Stimulated activated CD4-positive, alpha-beta T cell treated with anti-CD3 and anti-CD28 coated beads, Interleukin-12 subunit alpha, Interleukin-12 subunit beta, amount 100 ng/mL, for 48 hours (primary cell): ENCODE measurements at places on chromosomes 2 and 18.

DNA sequence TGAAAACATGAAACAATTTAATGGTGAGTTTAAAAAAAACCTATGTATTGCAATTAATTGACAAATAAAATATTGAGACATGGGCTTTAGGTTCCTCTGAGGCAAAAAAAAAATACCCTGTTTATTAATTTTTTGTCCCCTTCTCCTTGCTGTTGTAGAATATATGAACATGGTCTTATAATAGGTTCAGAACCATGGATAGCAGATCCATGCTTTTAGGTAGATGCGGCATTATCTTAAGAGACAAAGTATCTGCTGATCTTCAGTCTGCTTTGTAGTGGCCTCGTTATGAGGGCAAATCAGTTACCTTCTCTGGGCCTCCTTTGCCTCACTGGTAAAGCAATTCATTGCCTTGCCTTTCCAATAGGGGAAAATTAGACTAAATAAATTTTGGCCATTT is 850.7 kb downstream of the NRXN1 start:
- no peak for DNase-seq

DNA sequence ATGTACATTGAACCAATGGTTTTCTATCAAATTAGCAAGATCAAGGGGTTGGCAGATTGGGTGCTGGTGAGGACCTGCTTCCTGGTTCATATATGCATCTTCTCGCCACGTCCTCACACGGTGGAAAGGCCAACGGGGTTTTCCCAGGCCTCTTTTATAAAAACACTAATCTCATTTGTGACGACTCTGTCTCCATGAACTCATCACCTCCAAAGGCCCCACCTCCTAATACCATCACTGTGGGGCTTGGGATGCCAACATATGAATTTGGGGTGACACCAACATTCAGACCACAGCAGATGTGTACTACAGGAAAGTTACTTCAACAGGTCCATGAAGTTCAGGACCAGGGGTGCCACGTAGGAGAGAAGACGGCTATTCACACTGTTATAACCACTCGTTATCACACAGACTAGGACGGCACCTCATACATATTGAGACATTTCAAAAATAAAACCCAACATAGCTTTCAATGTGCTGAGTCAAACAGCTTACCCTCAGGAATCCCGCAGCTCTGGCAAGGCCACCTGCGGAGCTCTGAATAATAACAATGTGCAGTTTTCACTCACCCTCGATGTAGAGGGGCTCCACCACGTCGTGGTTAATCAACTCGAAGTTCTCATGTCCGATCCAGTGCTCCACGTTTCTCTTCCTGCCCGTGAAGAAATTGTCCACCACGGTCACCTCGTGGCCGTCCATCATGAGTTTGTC is 49.3 kb downstream of the UXS1 start:
- DNase-seq: no peak

GRCh38 chr2:37168217-37168981 is 11.6 kb upstream of the EIF2AK2 start:
- DNase-seq: no peak

GRCh38 chr2:203822240-203822639 is 45.3 kb upstream of the CTLA4 start:
- DNase-seq: no peak

- DNase-seq: no peak
Observed at GRCh38 chr18:34322365-34323289, 97.9 kb upstream of the NOL4 start.

DNA sequence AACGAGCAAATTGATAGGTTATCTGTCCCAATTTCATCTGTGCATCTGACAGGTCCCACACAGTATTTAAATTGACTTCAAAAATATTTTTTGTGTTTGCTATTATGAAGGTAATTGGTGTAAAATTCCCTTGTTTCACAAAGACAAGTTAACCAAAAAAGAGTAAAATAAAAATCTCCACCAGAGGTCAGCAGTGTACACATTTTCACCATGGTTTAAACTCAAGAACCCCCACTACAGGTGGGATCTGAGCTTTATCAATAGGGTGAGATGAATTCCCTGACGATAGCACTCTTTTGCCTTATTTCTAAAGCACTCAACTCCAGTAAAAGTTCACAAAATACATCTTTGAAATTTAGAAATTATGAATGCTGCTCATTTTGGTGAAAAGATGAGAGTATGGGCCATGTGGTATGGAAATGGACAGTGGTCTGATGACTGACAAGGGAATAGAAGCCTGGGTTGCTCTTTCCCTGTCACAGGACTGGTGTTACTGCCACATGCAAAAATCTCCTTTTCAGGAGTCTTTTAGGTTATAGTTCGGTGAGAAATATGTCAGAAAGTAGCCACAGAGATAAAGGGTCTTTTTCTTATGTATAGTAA is 68.0 kb downstream of the SERPINB8 start:
- DNase-seq: no peak

GRCh38 chr2:65429786-65430602 is 2.4 kb downstream of the SPRED2 start:
- DNase-seq: no peak

DNA sequence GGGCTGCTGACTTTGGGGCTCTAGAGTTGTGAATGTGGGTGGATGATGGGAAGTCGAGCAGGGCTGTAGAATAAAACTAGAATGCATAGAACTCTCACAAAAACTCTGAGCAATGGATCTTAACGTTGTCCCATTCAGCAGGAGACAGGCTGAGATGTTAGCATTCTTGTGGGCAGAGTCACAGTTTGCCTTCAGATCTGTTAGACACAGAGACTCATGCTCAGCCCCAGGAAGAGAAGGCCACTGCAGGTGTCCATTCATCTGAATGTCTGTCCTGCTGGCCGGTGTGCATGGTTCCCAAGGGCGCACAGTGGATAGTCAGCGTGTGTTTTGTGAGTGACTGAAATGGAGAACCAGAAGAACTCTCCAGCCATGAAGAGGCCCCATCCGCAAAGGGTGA is 111.3 kb downstream of the TSN start:
- no peak for DNase-seq

GRCh38 chr2:68414876-68415275 is 49.8 kb downstream of the PLEK start:
- DNase-seq: no peak

DNA sequence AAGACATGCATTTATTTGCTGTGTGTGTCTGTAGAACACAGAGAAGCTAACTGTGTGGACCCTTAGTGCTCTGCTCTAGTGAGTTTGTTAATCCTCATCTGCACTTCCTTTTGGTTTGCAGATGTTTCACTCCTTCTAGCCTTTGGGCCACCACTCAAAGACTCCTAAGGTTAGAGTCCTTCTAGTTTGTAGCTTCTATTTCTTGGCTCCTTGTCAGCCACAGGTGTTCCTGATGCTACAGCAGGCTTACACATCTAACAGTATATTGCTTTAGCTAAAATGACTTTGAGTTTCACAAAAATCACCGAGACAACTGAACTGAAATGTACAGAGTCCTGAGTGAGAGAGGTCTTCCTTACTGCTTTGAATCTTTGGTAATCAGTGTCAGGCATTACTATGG is 551.4 kb downstream of the NRXN1 start:
- DNase-seq: no peak

DNA sequence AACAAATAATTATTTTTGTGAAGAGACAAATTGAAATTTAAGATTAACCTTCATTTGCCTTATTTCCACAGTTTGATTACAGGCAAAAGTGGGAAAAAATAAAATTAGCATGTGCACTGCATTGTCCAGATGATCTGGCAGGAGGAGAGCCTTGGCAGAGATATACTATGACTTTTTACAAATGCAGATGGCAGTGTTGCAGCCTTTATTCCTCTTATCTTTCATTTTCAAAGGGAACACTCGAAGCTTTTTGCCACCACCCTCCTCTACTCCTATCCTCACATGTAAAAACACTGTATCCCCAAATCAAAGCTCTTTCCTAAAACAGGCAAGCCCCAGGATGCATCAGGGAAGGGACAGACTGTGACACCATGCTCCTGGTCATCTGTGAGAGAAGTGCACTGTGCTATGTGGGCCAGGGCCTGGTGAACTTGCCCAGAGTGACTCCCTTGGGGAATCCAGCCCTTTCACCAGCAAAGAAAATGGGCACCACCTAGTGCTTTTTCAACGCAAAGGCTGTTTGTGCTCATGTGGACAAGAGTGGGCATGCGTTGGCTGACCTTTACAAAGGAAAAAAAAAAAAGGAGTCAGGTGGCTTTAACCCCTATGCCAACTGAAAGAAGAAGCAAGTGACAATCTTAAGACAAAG is 74.7 kb upstream of the ETAA1 start:
- DNase-seq: no peak

- no peak for DNase-seq
Observed at GRCh38 chr2:234341306-234341985, 155.4 kb downstream of the ARL4C start.

DNA sequence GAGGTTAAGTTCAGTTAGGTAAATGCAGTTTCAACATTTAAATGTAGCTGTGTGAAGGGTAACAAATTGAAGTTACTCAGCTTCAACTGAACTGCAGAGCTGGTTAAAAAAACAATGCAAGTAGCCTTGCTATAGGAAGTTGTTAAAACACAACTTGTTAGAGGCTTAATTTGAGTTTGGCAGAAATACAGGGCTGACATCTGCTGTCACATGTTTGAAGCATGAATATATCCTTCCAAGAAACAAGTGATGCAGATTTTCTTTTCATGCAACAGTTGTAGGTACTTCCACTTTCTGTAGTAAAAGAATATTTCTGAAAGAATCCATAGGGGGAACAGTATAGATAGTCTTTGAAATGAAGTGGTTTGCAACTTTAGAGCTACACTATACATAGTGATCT is 208.7 kb upstream of the RASGRP3 start:
- DNase-seq: no peak

DNA sequence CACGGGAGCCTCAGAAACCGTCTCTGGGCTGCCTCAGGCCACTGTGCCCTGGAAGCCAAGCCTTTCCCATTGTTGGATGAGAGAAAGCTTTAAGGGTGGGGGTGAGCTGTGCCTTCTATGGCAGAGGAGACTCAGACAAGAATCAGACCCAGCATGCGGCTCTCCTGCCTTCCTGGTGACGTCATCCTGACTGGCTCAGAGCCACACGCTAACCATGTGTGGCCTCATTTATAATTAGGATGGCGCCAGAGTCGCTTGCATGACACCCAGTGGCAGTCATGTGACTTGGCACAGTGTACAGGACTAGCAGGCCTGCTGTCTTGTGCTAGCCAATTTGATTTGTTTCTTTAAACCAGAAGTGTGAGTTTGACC is 99.1 kb downstream of the SH3BP4 start:
- no peak for DNase-seq

DNA sequence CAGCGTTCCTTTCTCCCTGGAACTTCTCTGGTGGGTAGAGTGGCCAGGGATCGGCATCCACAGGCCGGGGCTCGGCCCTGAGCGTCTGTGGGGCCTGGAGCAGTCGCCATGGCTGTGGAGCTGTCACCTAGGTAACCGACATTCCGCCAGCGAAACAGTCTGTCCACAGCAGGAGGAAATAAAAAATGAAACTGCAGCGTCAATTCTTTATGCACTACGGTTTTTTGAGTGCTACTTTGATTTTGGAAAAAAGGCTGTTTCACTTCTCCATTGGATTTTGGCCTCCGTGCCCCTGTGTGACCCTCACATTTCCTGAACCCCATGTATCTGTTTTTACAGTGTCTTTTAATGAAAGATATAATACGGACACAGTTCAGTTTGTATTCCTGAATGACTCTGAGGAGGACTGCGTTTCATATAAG is 163.4 kb downstream of the LDLRAD4 start:
- DNase-seq: no peak

GRCh38 chr18:2847317-2848246 is 776 bp downstream of the EMILIN2 start:
- no peak for DNase-seq

DNA sequence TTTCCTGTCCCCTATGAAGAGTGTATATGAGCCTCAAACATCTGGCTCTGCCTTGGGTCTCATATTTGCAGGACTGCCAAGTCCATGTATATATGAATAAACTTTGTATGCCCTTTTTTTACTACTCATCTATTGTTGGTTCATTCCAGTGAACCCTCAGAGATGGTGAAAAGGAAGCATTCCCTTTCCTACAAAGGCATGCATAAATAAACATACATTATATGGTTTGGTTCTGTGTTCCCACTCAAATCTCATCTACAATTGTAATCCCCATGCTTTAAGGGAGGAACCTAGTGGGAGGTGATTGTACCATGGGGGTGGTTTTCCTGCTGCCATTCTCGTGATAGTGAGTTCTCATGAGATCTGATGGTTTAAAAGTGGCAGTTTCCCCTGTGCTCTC is 534.2 kb downstream of the SPAG16 start:
- no peak for DNase-seq

DNA sequence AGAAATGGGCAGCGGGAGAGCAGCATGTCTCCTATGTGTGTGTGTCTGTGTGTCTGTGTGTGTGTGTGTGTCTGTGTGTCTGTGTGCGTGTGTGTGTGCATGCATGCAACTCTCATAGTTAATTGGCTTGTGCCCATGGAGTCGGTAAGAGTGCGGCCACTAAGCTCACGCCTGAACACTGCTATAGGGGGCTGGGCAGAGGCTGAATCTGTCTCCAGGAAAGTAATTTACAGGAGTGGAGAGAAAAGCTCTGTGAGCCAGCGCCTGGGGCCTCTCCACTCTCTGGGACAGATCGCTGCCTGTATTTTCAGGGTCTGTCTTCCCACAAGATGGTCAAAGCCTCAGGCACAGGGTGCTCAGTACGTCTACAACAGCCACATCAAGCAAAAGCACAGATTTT is 553.4 kb downstream of the TNS1 start:
- DNase-seq: no peak

DNA sequence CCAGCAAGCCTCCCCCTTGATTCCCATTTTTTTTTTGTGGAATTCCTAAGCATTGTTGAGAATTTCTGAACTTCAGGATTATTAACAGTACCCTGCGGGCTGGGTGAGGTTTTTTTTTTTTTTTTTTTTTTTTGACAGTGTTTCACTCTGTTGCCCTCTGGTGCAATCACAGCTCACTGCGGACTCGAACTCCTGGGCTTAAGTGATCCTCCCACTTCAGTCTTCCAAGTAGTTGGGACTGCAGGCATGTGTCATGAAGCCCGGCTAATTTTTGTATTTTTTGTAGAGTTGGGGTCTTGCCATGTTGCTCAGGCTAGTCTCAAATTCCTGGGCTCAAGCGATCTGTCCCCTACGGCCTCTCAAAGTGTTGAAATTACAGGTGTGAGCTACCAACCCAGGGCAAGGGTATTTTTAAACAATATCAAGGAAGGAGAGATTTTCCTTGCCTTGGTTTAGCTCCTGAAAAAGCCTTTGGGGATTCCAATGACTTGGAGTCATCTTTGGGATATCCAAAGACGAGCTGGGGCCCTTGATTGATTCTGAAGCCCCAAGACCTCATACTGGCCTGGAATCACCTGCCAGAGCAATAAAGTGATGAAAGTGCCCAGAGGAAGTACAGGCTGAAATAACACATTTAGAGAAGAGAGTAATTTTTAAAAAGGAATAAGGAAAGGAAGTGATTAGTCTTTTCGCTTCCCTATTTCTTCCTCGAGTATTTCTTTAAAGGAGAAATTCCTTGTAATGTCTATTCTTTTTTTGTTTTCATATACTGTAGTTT is 240.2 kb downstream of the TGIF1 start:
- DNase-seq: no peak

DNA sequence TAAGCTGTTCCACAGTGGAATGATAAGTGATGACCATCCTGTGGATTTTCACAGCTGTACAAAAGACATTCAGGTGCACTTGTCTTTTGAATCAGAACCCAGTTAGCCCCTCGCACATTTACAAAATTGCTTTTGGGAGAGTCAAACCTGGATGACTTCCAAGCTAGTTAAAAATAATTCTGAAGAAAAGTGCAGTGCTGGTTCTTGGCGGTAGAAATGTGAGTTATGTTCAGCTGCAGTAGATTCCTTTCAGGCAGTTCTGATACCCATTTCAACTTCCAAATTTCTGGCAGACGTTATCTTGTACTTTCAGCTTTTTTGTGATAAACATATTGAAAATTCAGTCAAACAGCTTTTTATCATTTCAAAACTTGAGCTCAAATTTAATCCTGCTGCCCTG is 324.7 kb downstream of the NRXN1 start:
- no peak for DNase-seq
